ENCODE measurements at places on chromosomes 5 and 9. TPM values are rescaled to one million over a fixed set of nuclear protein-coding genes. Genes with fewer than 3 reads are reported as not detected.

DNA sequence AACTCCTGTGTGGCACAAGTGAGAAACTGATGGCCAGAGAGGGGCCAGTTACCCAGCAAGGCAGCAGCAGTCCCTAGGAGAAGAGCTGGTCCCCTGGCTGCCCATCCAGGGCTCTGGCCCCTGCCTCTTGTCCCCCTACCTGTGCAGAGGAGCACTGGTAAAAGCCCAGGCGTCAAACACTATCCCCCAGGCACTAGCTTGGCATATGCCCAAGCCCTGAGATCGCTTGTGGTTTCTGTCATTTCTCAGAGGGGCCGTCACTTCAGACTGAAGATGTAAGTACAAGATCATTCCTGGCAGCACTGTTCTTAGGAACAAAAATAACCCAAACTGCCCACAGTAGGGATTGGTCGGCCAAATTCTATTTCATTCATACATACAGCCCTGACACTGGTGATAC, 53.9 kb downstream of the COL15A1 start:
- no peaks in the 10 kb centered on the region for H3K27me3 ChIP-seq
- no peak overlapping the region for H3K4me3 ChIP-seq
- H3K36me3 ChIP-seq = no peaks in the 10 kb centered on the region
- DNase-seq = no peak

TLX3 gene
- not detected for total RNA-seq

PCA3 gene
- not detected for total RNA-seq

GRCh38 chr5:133658327-133658726, 46.0 kb upstream of the FSTL4 start:
- no peaks in the 10 kb centered on the region for H3K27me3 ChIP-seq
- no peak for DNase-seq
- no peaks in the 10 kb centered on the region for H3K36me3 ChIP-seq
- no peak overlapping the region for H3K27ac ChIP-seq
- no peak overlapping the region for H3K4me3 ChIP-seq
- H3K4me1 ChIP-seq = no peaks in the 10 kb centered on the region

GRCh38 chr5:148147415-148147814, 20.9 kb upstream of the SPINK14 start:
- no peaks in the 10 kb centered on the region for H3K27me3 ChIP-seq
- H3K27ac ChIP-seq = peak overlapping the region; percentile 66
- H3K4me1 ChIP-seq = peaks cover 12% of the 10 kb centered on the region
- no peak overlapping the region for H3K4me3 ChIP-seq
- peak; percentile 34 for DNase-seq

MLANA gene
- not detected for total RNA-seq

GRCh38 chr5:81147011-81147885, 85.9 kb upstream of the CKMT2 start:
- no peak for DNase-seq
- H3K27me3 ChIP-seq = no peaks in the 10 kb centered on the region
- no peak overlapping the region for H3K27ac ChIP-seq
- no peaks in the 10 kb centered on the region for H3K4me1 ChIP-seq

RHOBTB3 gene
- 104 TPM for total RNA-seq

OR13C3 gene
- total RNA-seq = 0.59 TPM

NSD1 gene
- total RNA-seq = 53.3 TPM

DNA sequence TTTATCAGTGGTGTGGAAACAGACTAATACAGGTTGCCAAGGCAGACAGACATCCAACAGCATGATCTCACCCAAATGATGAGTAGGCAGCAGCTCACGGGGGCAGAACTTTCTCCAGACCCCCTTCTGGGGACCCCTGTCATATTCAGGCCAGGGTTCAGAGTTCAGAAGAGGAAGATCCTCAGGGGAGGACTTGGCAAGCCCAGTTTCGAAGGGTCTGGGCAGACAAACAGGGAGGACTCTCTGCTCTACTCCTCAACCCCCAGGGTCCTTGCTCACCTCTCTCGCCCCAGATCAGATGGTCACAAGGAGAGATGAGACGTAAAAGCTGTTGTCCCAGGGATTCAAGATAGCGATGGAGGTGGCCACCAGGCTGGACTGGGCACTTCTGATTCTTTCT, 215.1 kb upstream of the MVB12B start:
- H3K4me1 ChIP-seq = no peaks in the 10 kb centered on the region
- H3K36me3 ChIP-seq = no peaks in the 10 kb centered on the region
- H3K27me3 ChIP-seq = no peaks in the 10 kb centered on the region
- DNase-seq = no peak

DNA sequence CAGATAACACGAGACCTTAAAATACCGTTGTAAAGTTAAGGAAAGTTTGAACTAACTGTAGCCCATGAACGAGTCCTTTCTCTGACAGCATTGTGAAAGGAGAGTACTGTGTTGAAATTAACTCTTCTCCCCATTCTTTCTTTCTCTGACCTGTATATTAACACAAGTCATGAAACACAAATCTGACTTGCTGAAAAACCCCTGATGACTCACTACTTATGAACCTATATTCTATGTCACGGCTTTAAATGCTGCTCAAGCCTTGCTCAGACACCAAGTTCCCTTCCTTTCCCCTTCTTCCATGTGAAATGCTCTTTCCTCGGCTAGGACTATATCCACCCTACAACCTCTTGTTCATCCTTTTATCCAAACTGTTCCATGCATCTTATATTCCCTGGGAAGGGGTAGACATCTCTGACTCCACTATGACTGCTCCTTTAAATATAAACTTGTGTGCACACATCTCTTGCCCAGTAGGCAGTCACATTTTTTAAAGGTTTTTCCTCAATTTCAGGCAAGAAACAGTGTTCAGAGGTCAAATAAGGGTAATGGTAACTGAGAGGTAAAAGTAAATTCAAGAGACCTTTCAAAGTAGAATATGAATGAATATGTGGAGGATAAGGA, 142.9 kb downstream of the NFIB start:
- no peak for DNase-seq
- no peak overlapping the region for H3K4me3 ChIP-seq
- no peaks in the 10 kb centered on the region for H3K4me1 ChIP-seq
- no peaks in the 10 kb centered on the region for H3K36me3 ChIP-seq

PFN3 gene
- total RNA-seq = not detected

SLC36A3 gene
- total RNA-seq = not detected

DNA sequence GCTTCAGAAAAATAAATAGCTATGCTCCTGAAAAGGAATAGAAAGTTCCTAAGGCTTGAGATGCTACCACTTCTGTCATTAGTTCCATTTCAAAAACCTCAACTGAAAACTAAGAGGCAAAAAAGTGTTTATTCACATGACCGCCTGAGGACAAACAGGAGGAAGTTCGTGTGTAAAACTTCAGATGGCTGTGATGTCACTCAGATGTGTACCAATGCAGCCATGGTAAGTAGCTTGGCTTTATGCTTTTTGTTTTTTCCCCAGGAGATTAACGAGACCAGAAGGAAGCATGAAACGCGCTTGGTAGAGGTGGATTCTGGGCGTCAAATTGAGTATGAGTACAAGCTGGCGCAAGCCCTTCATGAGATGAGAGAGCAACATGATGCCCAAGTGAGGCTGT, 33.0 kb downstream of the LMNB1 start:
- H3K27ac ChIP-seq = peak overlapping the region; percentile 85
- no peak for DNase-seq
- H3K27me3 ChIP-seq = no peaks in the 10 kb centered on the region
- H3K4me3 ChIP-seq = no peak overlapping the region

LEAP2 gene
- total RNA-seq = 0.61 TPM

- peak overlapping the region; percentile 41 for H3K27ac ChIP-seq
- no peaks in the 10 kb centered on the region for H3K27me3 ChIP-seq
- H3K4me3 ChIP-seq = no peak overlapping the region
- no peak for DNase-seq
These were observed 28.2 kb downstream of the RNF145 start for GRCh38 chr5:159181152-159181551.

KIF27 gene
- 5.8 TPM for total RNA-seq

HNRNPA0 gene
- 14.3 TPM for total RNA-seq

DNA sequence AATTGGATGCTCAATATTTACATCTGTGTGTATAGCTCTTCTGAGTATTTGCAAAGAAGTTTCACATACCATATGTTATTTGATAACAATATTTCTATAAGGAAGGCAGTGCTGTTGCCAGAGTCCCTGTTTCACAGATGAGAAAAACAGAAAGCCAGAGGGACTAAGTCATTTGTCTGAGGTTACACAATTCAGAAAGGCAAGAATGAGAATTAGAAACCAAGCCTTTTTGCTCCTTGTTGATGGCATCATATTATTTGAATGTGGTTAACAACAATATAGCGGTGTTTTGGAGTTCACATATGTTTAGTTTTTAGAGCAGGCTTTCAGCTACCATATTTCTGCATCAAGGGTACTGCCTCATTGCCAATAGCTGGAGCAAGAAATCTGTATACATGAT, 110.9 kb upstream of the PRLR start:
- DNase-seq = no peak
- H3K36me3 ChIP-seq = no peaks in the 10 kb centered on the region
- H3K27ac ChIP-seq = no peak overlapping the region
- no peaks in the 10 kb centered on the region for H3K4me1 ChIP-seq
- H3K27me3 ChIP-seq = no peaks in the 10 kb centered on the region

IL3 gene
- not detected for total RNA-seq

GRCh38 chr9:24614070-24614469, 68.4 kb upstream of the IZUMO3 start:
- H3K36me3 ChIP-seq = no peaks in the 10 kb centered on the region
- H3K4me1 ChIP-seq = no peaks in the 10 kb centered on the region
- no peaks in the 10 kb centered on the region for H3K27me3 ChIP-seq
- H3K4me3 ChIP-seq = no peak overlapping the region
- no peak overlapping the region for H3K27ac ChIP-seq
- no peak for DNase-seq

DNA sequence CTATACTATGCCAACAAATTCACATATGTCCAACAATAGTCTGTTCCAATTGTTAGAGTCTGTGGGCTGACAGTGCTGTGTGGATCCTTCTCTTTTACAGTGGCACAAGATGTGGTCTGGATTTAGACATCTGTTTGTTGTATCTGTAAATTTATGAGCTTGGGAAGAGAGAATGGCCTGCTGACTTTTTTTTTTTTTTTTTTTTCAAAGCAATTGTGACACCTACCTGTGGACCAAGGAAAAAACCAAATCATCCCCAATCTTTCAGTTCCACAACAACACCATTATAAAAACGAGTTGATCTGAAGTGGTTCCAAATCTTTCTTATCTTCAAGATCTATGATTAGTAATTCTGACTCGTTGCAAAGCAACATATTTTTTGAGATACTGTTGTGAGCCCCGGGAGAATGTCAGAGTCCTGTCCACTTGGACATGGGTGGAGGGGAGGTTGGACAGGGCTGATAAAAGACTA, 4.9 kb downstream of the IRX2 start:
- no peaks in the 10 kb centered on the region for H3K27me3 ChIP-seq
- H3K4me1 ChIP-seq = no peaks in the 10 kb centered on the region
- DNase-seq = no peak
- no peaks in the 10 kb centered on the region for H3K36me3 ChIP-seq
- H3K4me3 ChIP-seq = peak overlapping the region; percentile 57

GRCh38 chr5:40037713-40038112, 612.9 kb upstream of the DAB2 start:
- no peak for DNase-seq
- H3K27me3 ChIP-seq = no peaks in the 10 kb centered on the region
- no peak overlapping the region for H3K27ac ChIP-seq
- H3K36me3 ChIP-seq = no peaks in the 10 kb centered on the region

DNA sequence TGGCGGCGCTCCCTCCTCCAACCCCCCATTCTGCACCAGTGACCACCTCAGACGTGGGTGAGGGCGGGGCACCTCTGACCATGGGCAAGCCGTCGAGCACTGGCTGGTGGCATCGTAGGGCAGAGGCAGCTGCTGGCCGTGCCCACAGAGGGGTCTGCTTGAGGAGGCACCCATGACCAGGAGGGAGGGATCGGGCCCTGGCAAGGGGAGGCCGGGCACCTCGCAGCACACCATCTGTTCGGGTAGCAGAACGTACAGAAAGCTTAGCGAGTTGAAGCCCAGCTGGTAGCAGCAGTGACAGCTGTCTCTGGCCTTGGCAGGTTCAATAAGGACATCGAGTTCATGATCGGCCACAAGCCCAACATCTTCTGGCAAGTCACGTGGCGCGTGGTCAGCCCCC, 4.3 kb upstream of the SLC6A18 start:
- no peaks in the 10 kb centered on the region for H3K4me1 ChIP-seq
- no peak overlapping the region for H3K4me3 ChIP-seq
- peak; percentile 66 for DNase-seq
- H3K27ac ChIP-seq = no peak overlapping the region

- no peaks in the 10 kb centered on the region for H3K4me1 ChIP-seq
- H3K36me3 ChIP-seq = no peaks in the 10 kb centered on the region
- H3K27ac ChIP-seq = no peak overlapping the region
- no peaks in the 10 kb centered on the region for H3K27me3 ChIP-seq
- H3K4me3 ChIP-seq = no peak overlapping the region
These were observed 35.3 kb upstream of the RNF20 start for GRCh38 chr9:101498323-101498722.

- H3K4me3 ChIP-seq = no peak overlapping the region
- H3K4me1 ChIP-seq = no peaks in the 10 kb centered on the region
- no peak overlapping the region for H3K27ac ChIP-seq
- no peaks in the 10 kb centered on the region for H3K27me3 ChIP-seq
- no peak for DNase-seq
These were observed 47.1 kb upstream of the SH3GL2 start for GRCh38 chr9:17531642-17532254.

All from upper lobe of left lung (tissue), 6 donors.